ENCODE measurements at places on chromosomes 3 and 15.

- no peak for DNase-seq
Measured at GRCh38 chr15:40287968-40288367, 5.1 kb upstream of the ANKRD63 start.

DNA sequence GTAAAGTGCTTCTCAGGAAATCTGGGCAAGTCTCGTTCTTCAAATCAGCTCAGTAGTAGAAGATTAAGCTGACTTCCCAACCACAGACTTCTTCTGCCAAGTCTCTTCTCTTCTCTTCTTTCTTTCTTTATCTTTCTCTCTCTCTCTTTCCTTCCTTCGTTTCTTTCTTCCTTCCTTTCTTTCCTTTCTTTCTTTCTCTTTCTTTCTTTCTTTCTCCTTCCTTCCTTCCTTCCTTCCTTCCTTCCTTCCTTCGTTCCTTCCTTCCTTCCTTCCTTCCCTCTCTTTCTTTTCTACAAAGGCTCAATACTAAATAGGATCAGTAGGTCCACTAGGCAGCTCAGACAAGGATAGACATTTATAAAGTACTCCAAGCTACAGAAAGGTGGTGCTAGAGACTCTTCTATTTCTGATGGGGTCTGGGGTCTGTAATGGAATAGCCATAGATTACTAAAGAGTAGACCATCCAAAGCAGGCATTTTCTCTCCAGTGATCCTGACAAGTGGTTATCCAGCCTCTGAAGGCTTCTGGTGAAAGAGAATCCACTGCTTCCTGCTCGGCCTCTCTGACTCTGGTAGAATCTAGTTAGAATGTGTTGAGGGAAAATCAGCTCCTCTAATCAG is 100.8 kb downstream of the TPRG1 start:
- no peak for DNase-seq

DNA sequence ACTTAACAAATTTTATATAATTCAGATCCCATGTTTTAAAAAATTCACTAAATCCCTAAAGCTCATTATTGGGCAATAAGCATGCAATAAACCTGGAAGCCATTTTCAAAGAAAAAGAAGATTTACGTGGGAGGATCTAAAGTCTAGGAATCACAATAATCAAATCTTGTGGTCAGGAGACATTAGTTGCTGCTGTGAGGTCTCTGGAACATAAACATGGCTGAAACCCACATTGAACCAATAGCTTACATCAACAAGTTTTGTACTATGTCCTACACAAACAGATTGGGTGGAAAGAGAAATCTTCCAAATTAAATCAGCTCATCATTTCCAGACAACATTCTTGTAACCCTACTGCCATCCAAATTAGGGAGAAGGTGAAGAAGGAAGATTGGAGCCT is 121.9 kb upstream of the EPHA3 start:
- no peak for DNase-seq

GRCh38 chr3:158539414-158540014 is 31.5 kb upstream of the MLF1 start:
- no peak for DNase-seq

- no peak for DNase-seq
Measured at GRCh38 chr3:133282236-133282635, 117.6 kb upstream of the BFSP2 start.

GRCh38 chr15:62773369-62774165 is 269.0 kb upstream of the TPM1 start:
- no peak for DNase-seq

DNA sequence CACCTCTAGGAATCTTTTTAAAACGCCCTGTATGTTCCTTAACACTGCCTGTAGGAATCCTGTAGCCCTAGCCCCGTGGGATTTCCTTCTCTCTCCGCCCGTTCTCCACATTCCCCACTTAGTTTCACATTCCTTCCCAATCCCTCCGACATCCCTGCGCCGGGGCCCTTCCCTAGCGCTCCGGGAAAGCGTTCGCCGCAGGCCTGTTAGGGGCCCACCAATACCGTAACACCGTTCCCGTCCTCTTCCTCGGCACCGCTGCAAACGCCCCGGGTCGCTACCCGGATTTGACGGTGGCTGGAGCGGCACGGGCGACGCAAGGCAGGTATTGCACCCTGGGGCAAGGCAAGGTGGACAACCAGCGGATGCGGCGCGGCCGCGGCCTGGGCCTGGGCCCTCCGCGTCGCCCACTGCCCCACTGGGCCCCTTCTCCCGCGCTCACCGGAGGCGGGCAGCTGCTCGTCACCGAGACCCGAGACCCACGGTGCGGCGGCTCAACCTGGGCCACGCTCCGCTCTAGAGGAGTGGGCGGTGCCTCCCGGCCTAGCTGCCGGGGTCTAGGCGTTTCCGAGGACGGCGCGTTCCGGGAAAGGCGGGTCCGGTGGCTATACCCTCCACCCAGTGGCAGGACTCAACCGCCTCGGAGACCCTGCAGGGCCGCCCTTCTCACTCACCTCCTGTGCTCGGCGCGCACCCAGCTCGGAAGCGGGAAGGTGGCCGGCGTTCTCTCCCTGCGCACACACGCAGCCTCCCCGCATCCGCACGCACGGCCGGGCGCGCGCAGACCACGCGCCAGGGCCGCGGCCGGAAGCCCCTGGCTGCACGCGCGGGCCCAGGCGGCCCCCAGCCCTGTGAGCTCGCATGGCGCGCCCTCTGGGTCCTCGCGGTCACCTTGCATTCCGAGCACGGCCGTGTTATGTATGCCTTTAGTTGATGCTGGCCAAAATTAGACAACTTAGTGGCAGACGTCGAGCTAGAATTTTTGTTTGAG is at the start of gene B3GALNT1:
Gene B3GALNT1 (minus strand): TSS at position 789 of the 991 bp plus-strand sequence. CDS start 18,595 bp downstream, outside the sequence.
- DNase-seq: peak; percentile 51

DNA sequence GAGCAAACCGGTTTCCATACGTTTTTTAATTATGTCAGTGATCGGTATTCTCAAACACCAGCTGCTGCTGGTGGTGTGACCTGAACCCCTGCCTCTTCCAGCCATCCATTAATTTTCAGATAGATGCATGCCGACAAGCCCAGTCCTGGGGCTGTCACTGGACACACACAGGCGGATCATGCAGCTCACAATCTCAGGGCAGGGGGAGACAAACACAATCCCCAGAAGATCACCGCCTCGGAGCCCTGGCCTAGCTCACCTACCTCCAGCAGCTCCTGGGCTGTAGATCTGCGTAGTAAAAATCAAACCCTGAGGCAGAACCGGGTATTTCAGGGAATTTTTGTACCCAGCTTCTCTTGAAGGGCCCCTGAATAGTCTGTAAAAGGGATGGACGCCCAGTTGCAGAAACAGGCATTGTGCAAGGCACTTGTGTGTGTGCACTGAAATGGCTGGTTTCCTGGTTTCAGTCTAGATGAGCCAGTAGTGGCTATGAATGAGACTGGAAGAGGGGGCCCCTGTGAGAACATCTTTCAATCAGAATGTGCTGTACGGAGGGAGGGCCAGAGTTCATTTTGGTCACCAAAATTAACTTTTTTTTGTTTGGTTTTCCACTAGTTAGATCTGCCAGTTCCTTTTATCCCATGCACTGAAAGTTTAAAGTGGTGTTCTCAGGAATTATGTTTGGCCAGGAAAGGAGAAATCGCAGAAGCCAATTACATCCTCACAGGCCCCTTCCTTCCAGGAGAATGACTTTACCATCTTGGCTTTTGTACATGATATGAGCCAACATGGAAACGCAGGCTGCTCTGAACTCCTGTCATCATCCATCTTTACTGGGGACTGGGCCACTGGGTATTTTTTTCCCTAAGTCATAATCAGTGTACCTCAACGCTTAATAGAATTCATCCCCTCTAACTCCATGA is 55.0 kb upstream of the RPL32 start:
- no peak for DNase-seq

DNA sequence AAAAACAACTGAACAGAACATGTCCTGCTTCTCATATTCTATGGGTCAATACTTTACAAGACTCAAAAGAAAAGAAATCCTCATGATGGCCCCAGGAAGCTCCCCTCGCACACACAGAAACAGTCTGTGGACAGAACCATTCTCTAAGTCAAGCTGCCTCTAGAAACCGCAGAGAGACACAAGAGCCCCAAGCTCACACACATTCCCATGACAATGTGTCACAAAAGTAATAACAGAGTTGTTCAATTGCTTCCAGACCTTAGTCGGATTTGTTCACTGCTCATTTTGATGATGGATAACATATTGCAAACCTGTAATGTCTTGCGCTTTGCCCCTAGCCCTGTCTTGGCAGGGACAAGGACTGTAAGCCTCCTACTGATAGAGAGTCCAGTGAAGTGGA is 60.9 kb downstream of the UMPS start:
- no peak for DNase-seq

GRCh38 chr3:76615719-76616118 is 424.2 kb upstream of the ROBO2 start:
- no peak for DNase-seq

DNA sequence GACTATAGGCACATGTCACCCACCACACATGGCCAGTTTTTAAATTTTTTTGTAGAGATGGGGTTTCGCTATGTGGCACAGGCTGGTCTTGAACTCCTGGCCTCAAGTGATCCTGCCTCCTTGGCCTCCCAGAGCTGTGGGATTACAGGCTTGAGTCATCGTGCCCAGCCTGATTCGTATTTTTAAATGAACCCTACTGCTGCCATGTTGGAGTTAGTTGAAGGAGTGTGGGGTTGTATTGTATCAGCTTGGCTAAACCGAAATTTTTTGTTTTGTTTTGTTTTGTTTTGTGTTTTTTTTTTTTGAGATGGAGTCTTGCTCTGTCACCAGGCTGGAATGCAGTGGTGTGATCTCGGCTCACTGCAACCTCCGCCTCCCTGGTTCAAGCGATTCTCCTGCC is 11.8 kb upstream of the ZNF770 start:
- DNase-seq: no peak

DNA sequence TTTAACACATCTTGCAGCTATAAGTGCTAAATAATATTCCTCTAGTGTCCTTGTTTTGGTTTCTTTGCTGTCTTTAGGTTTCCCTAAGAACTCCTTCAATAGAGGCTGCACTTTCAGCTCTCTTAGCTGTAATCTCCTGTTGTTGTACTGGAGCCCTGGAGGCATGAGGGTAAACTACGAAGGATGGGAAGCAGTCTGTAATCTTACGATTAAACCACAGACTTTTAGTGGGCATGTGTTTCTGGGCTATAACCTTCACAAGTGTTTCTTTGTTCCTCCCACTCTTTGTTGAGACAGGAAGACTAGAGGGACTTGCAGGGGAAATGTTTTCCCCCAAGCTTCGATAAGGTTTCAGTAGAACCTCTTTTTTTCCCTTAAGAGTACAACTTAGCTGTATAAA is 1058.1 kb downstream of the NSUN3 start:
- DNase-seq: no peak

- DNase-seq: no peak
Measured at GRCh38 chr15:61794276-61794675, 266.0 kb downstream of the VPS13C start.

DNA sequence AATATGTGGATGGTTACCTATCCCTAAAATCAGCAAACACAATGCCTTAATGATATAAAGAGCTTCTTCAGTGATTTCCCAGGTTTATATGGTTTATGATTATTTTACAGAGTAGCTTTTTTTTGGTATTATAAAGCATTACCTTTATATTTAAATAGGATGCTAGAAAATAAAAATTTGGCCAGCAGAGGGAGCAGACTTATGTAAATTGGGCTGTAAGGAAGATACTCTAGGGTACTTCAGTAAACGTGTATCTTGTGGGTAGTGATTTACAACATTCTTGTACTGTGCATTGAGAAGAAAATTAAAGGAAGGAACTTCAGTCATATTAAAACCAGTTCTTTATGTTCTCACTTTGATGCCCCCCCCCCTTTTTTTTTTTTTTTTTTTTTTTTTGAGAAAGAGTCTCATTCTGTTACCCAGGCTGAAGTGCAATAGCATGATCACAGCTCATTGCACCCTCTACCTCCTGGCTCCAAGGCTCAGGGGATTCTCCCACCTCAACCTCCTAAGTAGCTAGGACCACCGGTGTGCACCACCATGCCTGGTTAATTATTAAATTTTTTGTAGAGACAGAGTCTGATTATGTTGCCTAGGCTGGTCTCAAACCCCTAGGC is 167.9 kb downstream of the BBX start:
- DNase-seq: peak; percentile 35

GRCh38 chr3:167880183-167880582 is 144.7 kb downstream of the SERPINI1 start:
- no peak for DNase-seq

GRCh38 chr15:52379395-52380106 is 83.9 kb upstream of the MYO5C start:
- no peak for DNase-seq

DNA sequence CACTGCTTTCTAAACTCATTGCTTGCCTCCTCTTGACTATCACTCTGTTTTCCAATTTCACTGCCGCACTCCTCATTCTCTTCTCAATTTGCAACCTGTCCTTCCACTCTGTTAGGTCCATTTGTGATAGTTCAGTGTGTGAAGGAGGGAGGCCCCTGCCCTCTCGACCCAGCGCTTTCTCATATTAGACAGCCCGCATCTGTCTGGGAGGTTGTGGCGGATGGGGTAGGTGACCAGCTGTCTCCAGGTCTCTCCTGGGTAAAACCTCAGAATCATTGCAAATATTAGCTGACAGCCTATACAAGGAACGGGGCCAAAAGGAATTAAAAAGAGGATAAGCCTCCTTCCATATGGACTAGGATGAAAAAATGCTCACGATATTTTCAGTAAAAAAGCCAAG is 358.3 kb downstream of the SHQ1 start:
- DNase-seq: no peak

- DNase-seq: no peak
Measured at GRCh38 chr15:49645277-49645676, 24.4 kb downstream of the DTWD1 start.

GRCh38 chr3:152646004-152646403 is 188.9 kb upstream of the P2RY1 start:
- no peak for DNase-seq

DNA sequence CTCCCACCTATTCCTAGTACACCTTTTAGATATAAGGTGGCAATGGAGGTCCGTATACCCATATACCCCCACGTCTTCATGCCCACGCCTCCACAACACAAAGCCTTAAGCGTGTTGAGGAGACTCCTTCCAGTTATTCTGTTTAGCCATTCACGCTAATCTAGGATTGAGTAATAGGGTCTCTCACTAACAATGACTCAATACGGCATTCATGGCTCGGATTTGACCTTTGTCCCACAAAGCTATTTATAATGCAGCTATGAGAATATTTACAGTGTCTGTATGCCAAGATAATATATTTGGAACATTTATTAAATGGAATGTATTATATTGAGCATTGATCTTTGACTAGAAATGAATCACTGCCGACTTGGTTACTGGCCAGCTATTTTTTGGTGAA is 215.8 kb downstream of the KCNH8 start:
- DNase-seq: no peak

Measured in left renal pelvis (tissue), 4 donors.